Muscle of back (tissue), 13 donors: ENCODE measurements at places on chromosomes 16 and 17.

DNA sequence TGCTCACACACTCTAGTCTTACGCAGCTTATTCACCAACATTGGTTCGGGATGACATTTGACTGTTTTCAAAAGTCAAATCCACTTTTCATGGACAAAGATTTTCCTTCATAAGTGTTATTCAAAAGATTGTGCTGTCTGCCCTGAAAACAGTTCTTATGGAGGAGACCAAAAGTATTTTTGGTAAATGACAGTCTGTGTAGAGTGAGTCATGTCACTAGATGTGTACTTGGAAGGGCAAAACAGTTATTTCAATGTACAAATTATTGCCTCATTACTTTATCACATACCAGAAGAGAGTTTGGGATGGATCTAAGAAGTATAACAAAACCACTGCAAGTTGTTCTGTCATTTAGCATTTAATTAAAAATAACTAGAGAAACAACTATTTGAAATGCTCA, 265.6 kb downstream of the CDH13 start:
- no peak for DNase-seq

DNA sequence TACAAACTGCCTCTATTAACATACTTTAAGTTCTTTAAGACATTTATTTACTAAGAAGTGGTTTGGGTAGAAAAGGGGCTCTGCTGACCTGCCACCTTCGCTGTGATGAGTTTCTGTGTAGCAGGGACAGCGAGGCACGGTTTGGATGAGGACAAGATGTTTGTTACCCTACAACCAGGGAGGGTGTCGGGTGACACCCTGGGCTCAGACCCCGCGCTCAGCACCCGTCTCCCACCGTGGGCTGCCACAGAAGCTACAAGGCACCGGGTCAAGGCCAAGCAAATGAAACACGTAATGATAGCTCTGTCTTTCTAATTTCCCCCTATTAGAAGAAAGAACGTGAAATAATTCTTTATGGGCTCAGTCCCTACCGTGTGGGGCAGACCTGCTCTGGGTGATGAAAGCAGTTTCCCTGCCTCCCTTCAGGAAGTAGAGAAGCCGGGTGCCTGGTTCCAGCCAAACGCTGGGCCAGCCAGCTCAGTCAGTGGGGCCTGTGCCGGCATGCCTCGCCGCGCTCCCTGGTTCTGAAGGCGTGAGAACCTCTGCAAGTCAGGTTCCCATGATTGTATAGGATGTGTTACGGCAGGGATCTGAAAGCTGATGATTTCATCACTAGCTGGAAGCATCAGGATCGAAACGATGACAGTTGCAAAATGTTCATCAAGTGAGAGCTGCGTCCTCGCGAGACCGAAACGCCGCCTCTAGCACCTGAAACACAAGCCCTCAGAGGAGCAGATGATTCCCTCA, 3.9 kb downstream of the ZNF750 start:
- DNase-seq = no peak

DNA sequence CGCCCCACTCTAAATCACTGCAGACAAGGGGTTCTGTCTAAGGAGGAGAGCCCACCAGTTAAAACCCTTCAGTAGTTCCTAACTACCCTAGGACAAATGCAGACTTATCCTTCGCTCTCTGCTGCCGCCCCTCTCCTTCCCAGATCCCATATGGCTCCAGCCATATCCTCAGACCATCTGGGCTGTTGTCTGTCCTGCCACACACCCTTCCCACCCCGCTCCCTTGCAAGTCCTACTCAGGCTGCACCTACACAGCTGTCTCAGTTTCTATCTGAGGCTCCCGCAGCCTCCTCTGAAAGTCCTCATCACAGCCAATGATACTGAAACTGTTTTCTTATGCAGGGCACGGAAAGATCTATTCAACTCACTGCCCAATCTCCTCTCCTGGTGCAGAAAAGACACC, 720 bp upstream of the BCKDK start:
- no peak for DNase-seq

GRCh38 chr17:38673707-38674013, 1.1 kb downstream of the EPOP start:
- peak; percentile 44 for DNase-seq

DNA sequence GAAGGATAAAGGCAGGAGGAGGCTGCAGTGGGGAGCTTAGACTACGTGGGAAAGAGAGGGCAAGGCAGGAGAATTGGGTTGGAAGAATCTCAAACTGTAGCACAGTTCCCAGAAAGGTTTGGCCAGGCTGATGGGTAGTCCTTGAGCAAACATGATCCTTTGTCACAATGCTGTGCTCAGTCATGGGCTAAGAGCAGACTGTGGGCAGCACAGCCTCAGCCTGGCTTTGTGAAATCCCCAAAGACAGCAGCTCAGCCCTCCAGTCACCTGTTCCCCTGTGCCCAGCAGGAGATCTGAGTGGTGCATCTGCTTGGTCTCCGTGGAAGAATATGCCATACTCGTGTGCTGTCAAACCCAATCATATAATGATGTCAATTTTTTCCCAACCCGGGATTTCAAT, 10.6 kb upstream of the ENGASE start:
- DNase-seq = no peak

DNA sequence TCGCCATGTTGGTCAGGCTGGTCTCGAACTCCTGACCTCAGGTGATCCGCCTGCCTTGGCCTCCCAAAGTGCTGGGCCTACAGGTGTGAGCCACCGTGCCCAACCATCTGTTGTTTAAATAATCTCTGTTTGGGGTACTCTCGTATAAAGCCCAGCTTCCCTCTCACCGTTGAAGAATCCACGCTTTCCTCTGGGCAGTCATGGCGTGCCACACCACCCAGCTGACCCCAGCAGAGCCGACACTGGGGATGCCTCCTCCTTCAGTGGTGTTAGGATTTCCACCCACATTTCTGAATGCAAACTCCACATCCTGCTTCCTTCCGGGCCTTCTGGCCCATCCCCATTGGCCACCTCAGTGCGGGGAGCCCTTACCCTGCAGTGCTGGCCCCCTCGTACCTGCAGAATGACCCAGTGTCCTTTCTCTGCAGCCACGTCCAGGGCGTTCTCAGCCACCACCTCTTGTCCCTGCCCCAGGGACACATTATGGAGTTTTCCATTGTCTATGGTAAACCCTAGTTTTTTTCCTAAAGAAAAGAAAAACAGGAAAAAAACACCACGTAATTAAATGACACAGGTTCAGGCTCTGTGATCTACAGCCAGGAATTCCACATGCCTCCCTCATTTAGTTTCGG, 60.4 kb downstream of the PGS1 start:
- no peak for DNase-seq

GRCh38 chr17:83031321-83031945, 48.0 kb upstream of the METRNL start:
- no peak for DNase-seq

DNA sequence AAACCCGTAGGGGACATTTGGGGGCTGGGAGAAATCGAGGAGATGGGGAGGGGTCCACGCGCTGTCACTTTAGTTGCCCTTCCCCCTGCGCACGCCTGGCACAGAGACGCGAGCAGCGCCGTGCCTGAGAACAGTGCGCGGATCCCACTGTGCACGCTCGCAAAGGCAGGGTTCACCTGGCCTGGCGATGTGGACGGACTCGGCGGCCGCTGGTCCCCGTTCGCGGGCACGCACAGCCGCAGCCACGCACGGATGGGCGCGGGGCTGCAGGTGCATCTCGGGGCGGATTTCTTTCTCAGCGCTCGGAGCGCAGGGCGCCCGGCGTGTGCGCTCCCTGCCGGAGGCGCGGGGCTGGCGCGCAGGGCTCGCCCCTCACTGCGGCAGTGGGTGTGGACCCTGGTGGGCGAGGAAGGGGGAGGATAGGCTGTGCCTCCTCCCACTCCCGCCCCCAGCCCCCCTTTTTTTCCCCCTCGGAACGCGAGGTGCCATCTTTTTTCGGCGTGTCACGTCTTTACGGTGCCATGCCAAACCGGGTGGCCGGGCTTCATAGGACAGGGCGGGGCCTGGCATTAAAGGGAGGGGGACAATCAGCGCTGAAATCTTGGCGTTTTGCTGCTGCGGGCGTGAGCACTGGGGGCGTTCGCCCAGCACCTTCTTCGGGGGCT, 1.1 kb downstream of the MAPT start:
- DNase-seq = no peak

DNA sequence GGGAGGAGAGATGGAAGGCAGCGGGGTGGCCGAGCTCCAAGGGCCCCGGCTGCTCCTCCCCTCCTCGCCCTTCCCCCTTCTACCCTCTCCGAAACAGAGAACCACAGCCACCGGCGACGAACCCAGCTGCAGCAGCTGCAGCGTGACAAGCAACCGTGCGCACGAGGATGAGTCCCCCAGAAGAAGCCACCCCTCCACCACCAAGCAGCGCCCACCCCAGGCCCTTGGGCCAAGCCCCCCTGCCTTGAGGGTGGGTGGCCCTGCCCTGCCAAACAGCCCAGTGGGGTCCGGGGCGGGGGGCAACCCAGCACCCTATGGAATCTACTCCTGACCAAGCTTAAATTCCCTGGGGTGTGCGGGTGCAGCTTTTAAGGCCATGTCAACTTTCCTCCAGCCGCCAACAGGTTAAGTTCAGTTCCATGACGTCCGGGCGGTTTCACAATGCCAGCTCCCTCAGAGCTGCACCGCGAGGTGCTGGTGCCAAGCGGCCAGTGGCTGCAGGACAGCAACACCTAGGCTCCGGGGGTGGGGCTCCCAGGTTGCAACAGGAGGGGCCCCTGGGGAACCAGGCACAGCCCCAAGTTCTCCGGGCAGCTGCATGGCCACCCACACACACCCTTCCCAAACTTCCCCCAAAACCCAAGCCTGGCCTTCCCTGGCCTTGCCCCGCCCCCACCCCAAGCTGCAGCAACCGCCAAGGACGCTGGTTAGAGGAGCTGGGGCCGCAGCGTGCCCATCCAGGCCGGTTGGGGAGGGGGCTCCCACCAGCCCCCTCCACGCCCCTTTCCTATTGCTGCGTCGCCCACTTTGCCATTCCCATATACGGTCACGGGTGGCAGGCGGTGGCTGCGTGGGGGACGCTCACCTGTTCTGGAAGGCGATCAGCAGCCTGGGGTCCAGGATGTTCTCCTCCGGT, 2.0 kb downstream of the CBX4 start:
- no peak for DNase-seq

DNA sequence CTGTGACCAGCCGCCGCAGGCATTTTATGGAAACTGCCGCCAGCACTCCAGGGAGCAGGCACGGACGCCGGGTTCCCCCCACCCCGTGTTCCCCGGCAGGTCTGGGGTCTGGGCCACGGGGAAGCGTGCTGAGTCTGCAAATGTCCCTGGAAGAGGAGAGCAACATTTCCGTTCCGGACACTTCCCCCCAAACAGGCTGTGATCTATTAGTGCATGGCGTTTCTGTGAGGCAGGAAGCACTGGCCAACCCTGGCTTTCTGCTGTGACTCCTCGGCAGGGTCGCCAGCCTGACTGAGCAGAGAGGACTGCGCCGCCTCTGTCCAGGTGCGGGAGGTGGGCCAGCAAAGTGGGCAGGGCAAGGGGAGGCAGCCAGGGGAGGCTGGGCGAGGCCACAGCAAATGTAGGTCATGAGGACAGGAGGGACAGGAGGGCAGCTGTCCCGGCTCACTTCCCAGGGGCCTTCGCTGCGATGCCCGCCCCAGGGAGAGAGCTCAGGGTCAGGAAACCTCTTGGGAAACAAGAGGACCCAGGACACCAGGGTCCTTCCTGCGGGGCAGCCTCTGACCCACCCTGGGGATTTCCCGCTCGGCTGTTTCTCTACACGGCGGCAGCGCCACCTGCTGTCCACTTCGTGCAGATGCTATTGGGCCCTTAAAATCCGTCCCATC, 9.5 kb downstream of the FOXF1 start:
- DNase-seq = no peak

DNA sequence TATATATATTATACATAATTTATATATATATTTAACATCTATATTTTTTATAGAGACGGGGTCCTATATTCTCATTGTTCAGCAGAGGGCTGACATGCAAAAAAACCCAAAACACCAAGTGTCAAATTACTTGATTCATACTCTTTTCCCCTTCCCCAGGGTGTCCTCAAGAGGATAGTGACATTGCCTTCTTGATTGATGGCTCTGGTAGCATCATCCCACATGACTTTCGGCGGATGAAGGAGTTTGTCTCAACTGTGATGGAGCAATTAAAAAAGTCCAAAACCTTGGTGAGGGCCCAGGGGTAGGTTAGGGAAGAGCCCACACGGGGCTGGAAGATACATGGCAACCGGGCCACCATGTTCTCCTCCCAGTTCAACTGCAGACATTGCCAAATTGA, 11.0 kb downstream of the ITGAM start:
- DNase-seq = no peak

GRCh38 chr17:15180121-15180561, 85.0 kb downstream of the PMP22 start:
- no peak for DNase-seq

DNA sequence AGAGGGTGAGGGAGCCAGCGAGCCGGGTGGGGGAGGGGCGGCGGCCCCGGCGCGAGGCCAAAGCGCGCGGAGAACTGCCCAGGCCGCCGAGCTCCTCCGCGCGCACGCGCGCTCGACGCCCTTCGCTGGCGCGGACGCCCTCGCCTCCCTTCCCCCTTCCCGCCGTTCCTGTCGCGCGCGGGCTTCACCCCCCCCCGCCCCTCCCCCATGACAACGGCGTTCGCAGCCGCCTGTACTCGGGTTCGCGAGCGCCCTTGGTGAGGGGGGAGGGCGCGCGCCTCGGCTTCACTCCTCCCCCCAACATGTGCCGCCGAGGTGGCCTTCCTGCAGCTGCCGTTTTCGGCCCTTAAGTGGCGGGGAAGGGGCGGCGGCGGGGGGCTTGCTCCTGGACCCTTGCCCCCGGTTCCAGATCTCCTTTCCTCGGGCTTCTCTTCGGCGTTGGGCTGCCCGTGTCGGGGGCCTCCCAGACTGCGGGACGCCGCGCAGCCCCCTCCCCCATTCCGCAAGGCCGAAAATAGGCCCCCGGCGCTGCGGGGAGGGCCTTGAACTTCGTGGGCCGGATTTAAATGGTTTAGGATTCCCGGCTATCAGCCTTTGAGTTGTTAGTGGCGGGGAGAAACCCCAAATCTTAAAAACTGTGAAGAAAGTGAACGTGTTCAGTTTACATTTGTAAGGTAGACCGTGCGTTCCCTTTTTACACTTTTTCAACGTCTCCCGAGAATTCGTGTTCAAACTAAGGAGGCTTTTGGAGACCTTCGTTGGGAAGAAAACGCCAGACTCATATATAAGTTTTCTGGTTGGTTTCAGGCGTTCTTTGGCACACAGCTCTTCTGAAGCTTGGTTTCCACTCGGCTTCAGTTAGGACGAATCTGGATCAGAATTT, 653 bp downstream of the SRRM2 start:
- peak; percentile 58 for DNase-seq
